ENCODE measurements at places on chromosomes 16 and 17.

DNA sequence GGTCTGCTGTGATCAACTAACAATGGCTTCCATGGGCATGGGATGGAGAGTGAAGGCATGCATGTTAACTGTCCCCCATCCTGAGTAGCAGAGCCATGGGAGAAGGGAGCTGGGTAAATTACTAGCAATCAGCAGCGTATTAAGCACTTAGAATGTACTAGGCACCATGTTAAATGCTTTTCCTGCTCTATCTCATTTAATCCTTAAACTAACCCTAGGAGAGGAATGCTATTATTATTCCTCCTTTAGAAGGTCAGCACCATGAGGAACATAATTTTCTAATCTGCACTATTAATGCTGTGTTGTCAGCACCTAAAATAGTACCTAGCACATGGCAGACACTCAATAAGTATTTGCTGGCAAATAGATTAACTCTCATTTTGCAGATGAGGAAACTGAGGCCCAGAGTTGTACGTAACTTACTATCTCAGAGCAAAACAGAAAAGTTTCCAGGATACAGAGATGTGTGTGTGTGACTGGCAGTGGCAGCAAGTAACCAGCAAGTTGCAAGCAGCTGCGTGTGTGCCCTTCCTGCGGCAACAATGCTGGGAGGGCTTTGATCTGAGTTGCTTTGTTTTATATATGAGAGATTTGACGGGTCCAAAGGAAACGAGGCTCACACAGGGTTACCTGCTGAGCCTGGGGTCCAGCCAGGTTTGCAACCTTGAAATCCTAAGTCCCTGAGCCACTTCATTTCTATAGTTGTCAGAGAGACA, 6.5 kb upstream of the KLHL36 start:
- DNase-seq: no peak

DNA sequence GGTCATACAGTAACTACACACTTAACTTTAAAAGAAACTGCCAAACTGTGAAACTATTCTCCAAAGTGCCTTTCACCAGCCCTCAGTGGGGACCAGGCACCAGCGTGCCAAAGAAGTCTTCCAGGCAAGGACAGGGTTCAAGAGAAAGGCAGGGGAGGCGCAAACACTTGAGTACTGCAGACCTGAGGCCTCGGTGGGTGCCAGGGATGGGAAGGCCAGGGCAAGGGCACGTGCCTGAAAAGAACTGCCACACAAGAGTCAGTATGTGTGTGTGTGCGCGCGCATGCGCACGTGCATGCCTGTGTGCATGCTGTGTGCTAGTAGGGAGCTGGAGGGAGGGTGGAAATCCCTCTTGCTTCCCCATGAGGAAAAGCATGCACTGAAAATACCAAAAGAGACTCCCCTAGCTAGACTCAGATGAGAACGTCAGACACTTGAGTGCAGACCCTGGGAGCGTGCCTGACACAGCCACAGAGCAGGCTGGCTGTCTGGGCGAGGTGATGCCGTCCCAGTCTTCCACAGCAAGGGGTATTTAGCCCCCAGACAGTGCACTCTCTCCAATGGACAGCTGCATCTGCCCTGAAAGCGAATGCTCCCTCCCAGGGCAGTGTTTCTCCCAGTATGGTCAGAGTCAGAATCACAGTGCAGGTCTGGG, 40.1 kb upstream of the GSG1L start:
- DNase-seq: no peak

- no peak for DNase-seq
These were observed 20.4 kb downstream of the CCDC182 start for GRCh38 chr17:57724729-57725125.

GRCh38 chr17:40600486-40601046, 35.3 kb upstream of the CCR7 start:
- DNase-seq: peak; percentile 75

- DNase-seq: peak; percentile 78
These were observed 78.3 kb downstream of the TANGO6 start for GRCh38 chr16:68921637-68922036.

DNA sequence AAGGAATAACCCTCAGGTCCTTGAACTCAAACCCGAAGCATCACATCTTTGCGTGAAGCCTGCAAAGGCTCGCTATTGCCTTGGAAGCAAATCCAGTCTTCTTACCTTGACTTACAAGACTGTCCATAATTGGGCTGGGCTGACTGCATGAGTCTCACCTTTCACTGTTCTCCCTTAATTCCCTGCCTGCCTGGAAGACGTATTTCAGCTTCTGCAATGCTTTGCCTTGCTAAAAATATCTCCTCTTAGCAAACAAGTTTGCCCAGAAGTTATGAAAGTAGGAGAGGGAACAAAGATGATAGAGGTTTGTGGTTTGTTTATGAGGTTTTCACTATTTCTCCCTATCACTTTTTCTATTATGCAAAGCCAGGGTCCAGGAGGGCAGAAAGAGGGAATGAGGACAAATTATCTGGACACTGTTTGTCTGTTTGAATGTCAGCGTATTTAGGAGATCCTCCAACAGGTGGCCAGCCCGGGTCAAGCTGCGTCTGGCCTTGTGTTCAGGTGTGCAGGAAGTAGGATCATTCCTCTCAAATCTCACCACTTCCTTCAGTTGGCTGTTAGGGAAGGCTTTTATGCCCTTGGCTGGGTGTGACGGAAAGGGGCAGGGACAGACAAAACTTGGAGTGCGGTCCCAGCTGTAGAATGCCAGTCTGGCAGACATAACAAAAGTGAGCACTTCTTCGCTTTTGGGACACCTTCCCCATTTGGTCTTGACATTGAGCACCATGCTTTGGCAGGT, 488.9 kb downstream of the CDH13 start:
- DNase-seq: no peak

DNA sequence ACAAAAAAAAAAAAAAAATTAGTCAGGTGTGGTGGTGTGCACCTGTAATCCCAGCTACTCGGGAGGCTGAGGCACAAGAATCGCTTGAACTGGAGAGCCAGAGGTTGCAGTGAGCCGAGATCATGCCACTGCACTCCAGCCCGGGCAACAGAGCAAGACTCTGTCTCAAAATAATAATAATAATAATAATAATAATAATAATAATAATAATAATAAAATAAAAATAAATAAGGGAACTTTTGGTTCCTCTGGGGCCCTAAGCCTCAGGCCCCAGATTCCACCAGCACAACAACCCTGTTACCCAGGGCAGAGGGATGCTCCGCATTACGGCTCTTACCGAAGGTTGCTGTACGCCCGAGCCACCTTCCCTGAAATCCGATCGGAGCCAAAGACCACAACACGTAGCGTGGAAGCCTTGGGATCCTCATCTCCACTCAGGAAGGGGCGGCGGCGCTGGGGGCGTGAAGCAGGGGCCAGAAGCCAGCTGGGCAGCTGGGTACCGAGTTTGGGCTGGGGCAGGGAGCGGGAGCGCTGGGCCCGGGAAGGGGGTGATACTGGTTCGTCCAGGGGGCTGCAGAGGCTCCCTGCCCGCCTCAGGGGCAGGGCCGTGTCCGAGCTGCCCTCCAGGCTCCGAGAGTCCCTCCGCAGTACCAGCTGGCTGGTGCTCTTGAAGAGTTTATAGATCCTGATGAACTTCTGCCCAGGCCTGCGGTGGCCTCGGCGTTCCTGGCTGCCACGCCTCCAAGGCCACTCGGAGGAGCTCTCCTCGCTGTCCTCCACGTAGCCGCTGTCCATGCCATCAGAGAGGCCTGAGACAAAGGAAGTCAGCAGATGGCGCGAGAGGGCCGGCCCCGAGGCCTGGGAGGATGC, 20.6 kb upstream of the PIK3R6 start:
- peak; percentile 36 for DNase-seq

GRCh38 chr16:48131201-48131935, 24.4 kb downstream of the ABCC12 start:
- DNase-seq: no peak

GRCh38 chr17:48973806-48974205, 5.4 kb upstream of the GIP start:
- no peak for DNase-seq

DNA sequence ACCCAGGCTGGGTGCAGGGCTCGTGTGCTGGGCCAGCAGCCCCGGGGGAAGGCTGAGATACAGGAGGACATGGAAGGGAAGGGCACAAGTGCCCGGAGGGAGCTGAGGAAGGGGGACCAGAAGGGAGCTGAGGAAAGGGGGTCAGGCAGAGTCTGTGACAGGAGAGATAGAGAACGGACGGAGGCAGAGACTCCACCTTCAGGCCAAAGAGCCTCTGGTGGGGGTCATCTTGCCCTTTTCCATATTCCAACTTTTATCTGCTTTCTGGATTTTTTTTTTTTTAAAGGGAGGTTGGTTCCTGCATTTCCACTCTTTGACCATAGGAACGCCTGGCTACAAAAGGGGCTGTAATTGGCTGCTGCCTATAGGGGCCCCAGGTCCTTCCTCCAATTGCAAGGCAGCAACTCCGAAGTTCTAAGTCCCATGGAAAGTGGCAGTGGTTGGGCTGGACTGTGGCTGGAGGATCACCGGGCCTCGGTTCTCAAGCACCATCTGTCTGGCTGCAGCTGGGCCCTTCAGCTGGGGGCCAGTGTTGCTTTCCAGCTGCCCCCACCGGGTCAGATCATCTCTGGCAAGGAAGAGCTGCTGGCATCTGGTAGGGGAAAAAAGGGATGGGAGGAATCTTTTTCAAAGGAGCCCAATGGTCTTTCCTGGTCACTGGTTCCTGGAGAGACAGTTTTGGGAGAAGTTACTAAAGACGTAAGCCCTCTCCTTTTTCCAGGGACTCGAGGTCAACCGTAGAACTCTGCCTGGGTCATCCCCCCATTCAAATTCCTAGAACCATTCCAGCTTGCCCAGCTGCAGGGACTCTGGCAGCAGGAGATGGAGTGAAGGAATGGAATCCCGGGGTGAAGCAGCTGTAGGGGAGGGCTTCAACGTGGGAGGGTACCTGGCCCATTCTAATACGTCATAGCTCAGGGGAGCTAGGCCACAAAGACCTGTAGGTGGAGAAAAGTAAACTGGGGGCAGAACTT, 13.1 kb upstream of the MRPS23 start:
- no peak for DNase-seq

DNA sequence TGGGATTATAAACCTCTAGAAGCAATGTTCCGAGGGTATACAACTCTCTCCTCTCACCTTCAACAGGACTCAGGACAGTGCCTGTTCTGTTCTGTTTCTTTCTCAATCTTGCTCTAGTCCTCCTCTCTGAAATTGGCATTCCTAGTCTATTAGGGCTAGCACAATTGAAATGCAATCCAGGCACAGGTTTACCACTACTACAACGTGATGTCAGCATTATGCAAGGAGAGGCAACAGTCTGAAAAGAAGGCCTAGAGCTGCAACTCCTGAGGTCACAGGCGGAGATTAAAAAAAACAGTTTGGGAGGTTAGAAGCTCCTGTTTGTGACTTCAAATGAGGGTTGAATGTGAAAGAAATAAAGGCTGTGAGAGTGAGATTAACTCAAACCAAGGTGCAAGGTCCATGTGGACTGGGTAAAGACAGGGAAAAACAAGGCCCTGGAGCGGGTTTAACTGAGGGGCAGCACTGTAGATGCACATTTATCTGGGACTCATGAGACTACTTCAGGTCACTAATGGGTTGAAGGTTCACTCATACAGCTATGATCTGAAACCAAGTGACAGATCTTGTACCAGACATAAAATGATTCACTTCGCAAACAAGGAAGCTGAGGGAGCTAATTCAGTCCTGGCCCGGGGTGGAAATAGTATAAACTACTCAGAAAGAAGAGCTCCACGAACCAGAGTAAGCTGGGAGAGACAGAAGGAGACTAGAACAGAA, 16.8 kb downstream of the AMFR start:
- DNase-seq: peak; percentile 62

GRCh38 chr17:65103896-65104295, 33.3 kb upstream of the RGS9 start:
- DNase-seq: no peak

DNA sequence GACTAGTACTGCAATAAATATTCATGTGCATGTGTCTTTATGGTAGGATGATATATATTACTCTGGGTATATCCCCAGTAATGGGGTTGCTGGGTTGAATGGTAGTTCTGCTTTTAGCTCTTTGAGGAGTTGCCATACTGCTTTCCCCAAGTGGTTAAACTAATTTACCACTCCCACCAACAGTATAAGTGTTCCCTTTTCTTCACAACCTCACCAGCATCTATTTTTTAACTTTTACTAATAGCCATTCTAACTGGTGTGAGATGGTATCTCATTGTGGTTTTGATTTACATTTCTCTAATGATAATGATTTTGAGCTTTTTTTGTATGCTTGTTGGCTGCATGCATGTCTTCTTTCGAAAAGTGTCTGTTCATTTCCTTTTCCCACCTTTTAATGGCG, 32.9 kb downstream of the ITGAM start:
- no peak for DNase-seq

DNA sequence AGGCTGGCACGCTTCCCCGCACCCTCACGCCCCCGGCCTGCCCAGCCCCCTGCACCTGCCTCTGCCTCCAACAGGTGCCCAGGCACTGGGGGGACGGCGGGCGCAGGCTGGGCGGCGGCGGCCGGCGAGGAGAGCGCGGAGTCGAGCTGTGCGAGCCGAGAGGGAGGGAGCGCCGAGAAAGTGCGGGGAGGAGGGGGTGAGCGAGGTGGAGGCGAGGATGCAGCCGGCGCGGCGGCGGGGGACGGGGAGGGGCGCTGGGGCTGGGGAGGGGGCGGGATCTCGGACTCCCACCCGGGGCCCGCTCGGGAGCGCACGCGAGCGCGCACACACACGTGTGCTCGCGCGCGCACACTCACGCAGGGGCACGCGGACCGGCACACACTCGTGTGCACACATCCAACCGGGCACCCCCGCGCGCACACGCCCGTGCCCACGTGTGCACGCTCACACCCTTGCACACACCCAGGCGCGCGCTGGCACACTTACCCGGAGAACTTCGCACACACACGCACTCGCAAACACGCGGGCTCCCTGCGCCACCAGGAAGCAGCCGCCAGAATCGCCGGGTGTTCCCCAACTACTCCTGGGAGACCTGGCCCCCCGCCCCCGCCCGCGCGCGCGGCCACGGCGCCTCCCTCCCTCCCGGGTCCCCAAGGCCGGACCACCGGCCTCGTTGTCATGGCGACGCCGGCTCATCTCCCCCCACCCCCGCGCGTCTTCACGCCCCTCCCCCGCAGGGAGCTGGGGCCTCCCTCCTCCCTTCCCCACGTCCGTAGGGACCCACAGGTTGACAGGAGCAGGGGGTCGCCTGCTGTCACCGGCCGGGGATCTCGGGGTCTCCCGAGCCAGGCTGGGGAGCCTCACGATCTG, at the start of gene DOC2A:
TSS of gene DOC2A (minus strand) at position 184 of the 870 bp plus-strand sequence. CDS start 805 bp downstream, outside the sequence.
- DNase-seq: no peak

GRCh38 chr17:55168958-55169687, 95.6 kb upstream of the HLF start:
- no peak for DNase-seq

DNA sequence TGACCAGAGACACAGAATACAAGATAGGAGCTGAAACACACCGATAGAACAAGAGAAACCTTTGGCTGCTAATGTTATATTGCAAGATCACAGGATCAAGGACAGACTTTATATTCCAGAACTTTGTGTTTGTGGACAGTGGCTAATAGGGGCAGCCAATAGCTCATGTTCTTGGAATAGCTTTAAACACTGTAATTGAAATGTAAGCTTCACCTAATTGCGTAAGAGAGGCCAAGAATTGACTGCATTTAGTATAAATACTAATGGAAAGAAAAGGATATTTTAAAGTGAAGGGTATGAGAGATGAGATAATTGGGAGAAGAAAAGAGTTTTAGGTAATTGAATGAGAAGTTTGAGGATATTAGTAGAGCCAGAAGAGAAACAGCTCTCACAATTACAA, 758.8 kb downstream of the CDH11 start:
- no peak for DNase-seq

All from HT-29 (cell line).